ENCODE measurements at places on chromosomes 6 and 20.
A peak's percentile ranks its signal among the peaks of the same experiment; 100 is the strongest.

GRCh38 chr6:114339706-114340105 lies 3.1 kb downstream of the HS3ST5 start:
- DNase-seq = no peak

DNA sequence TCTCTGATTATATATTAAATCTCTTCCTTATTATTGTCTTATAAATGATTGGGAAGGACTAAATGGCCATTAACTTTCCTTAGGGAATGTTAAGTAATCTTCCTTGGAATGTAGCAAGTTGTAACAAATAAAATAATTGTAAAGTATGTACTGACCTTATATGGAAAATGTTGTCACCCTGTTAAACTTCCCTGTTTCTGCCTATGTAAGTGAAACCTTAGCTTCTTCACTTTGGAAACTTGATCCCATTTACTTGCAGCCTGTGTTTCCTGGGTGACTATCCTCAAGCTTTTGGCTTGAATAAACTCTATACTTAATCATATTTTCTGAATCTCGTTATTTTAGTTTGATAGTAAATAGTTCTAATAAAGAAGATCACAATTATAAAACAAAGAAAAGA lies 519.5 kb upstream of the PTCHD4 start:
- no peak for DNase-seq

GRCh38 chr6:105981002-105981887 lies 104.9 kb upstream of the PRDM1 start:
- DNase-seq = peak; percentile 21

DNA sequence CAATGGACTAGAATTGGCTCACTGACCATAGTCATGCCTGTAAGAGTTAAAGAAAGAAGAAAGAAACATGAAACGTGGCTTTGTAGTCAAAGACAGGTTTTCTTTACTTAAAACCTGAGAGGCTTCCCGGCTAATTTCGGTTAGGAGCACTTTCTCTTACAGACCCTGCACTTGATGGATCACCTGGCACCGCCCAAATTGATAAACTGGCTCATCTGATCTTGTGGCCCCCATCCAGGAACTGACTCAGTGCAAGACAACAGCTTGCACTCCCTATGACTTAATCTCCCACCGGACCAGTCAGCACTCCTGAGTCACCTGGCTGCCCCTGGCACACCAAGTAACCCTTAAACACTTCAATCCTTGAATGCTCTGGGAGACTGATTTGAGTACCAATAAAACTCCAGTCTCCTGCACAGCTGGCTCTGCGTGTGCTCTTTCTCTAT lies 12.3 kb downstream of the TMEM14B start:
- DNase-seq = no peak

DNA sequence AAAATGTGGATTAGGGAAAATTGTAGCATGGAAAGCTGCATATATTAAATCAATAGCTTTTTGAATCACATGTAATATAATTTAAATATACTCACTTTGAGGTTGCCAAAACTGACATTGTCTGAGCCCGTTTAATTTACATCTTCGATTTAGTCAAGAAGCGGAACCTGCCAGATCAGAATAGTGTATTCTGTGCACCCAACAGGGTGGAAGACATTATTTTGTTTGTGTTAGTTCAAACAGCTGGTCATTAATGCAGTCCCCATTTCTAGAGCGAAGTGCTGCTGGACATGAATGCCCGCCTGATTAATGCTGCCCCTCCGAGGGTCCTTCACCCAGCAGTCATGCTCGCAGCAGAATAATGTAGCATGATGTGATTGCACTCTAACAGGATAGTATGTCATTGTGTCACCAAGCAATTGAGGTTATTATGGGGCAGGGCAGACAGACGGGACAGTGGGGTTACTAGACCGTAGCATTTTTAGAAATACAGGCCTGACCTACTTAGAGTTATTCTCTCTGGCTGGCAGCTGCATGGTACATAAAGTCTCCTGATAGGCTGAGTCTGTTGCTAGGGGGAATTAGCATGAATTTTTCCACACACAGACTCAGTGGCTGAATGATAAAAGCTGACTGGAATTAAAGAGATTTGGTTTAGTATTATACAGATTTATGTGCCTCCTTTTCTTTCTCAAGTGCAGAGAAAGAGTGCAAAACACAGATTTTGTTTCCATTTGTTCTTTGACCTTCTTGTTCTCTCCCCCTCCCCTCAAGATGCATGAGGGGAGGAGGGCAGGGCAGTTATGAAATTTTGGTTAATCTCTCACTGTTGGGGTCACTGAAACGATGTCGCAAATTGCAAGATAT lies 147.1 kb downstream of the PRL start:
- no peak for DNase-seq

- DNase-seq = no peak
Observed at GRCh38 chr6:48213076-48213788, 102.2 kb upstream of the PTCHD4 start.

GRCh38 chr6:31874836-31875572 lies 3.8 kb downstream of the SLC44A4 start:
- DNase-seq = no peak

DNA sequence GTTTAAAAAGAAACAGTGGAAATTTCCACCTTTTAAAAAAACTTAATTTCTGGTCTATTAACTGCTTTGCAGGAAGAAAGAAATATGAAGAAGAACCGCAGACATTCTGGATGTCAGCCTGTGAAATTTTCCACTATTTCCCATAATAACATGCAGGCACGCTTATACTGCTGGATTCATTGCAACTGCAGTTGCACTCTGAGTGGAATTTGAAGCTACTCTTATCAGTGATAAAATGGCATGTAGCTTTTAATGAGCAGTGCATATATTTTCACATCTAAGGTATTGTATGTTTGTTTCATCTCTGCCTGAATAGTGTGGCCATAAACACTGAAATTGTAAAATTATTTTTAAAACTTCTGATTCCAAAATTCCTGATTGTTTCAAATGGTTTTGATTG lies 28.2 kb downstream of the NCOA3 start:
- DNase-seq = no peak

- no peak for DNase-seq
Observed at GRCh38 chr6:134339216-134339615, 21.3 kb upstream of the SGK1 start.

GRCh38 chr6:37306624-37307222 lies 47.1 kb upstream of the RNF8 start:
- no peak for DNase-seq

GRCh38 chr20:21523895-21524294 lies 10.0 kb upstream of the NKX2-2 start:
- no peak for DNase-seq

GRCh38 chr20:49859011-49859410 lies 46.4 kb downstream of the SLC9A8 start:
- no peak for DNase-seq

DNA sequence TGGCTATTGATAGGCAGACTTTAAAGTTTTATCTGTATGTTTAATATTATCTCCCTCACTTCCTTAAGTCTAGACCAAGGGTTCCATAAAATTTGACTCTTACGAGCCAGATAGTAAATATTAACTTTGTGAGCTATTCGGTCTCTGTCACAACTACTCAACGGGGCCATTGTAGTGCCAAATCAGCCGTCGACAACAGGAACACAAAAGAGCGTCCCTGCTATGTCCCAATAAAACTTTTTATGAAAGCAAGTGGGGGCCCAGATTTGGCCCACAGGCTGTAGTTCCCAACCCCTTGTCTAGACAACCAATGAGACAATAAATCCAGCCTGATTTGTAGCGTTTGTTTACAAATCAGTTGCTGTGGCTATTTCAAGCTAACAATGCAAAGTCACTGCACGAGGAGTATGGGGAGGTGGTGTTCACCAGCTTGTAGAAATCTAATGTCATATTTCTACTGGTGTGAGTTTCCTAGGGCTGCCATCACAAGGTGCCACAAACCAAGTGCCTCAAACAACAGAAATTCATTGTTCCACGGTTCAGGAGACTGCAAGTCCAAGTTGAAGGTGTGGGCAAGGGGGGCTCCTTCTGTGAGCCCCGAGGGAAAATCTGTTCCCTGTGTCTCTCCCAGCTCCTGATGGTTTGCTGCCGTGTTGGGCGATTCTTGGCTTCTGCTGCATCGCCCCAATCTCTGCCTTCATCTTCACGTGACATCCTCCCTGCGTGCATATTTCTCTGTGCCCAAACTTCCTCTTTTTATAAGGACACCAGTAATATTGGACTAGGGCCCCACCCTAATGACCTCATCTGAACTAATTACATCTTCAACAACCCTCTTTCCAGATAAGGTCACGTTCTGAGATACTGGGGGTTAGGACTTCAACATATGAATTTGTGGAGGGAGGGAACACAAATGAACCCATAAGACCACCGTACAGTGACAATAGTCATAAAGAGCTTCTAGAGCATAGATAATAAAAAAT lies 356.0 kb upstream of the JARID2 start:
- DNase-seq = no peak

GRCh38 chr20:57420571-57421252 lies 29.5 kb downstream of the RBM38 start:
- DNase-seq = no peak

- DNase-seq = no peak
Observed at GRCh38 chr6:51049288-51049982, 230.8 kb downstream of the TFAP2B start.

GRCh38 chr20:23528867-23529431 lies 38.0 kb downstream of the CST8 start:
- no peak for DNase-seq

GRCh38 chr6:93823489-93823888 lies 404.1 kb upstream of the EPHA7 start:
- no peak for DNase-seq

- DNase-seq = no peak
Observed at GRCh38 chr6:105397987-105398386, 4.9 kb downstream of the PREP start.

GRCh38 chr6:1461207-1461606 lies 71.8 kb downstream of the FOXF2 start:
- DNase-seq = no peak

DNA sequence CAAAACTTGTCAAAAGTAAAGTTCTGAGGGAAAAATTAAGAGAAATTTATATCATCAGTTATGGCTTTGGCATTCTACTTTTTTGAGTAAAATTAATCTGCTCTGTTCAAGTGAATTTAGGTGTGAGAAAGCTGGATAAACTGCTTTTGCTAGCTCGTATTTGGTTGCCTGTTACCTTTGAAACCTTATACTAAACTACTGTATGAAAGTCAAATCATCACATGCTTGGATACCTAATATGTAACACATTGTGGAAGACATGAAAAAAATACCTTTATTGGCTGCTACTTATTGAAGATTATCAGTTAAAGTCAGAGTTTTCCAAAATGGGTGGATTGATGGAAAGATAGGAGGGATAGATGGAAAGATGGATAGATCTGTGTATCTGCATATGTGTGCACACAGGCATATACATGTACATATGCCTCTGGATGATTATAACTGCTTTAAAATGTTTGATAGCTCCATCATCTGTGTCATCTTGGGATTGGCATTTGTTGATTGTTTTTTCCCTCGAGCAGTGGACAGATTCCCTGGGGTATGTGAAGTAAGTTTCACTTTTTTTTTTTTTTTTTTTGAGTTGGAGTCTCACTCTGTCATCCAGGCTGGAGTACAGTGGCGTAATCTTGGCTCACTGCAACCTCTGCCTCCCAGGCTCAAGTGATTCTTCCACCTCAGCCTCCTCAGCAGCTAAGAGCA lies 24.3 kb downstream of the SCAF8 start:
- no peak for DNase-seq

DNA sequence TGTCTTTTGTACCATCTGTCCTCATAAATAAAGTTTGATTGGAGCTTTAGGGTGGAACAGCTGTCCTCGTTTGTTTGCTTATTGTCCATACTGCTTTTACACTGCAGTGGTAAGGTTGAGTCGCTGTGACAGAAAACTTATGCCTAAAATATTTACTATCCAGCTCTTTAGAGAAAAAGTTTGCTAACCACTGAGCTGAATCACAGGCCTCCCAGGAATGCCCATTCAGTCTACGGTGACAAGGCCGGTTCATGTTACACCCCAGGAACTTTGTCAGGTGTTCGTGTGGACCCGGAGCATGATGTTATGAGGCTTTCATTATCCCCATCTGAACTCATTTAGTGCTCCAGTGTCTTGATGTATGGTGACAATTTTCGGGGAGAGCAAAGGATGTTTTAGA lies 401.1 kb downstream of the SAMD5 start:
- DNase-seq = no peak

DNA sequence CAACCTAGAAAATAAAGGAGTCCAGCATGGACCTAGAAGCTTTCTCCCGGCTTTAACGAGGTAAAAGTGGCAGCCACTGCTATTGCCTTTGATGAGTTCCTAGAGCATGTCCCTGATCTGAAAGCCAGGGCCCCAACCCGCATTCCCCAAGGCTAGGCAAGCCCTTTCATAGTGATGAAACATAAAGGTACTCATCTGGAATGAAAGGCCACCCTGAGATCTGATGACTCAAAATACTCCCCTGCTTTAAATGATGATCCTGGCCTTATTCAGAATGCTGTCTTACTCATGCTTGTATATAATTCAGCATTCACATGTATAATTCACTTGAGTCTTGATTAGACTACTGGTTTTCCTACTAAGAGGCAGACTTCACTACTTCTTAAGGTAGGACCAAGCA lies 21.3 kb downstream of the TTPAL start:
- DNase-seq = no peak

- no peak for DNase-seq
Observed at GRCh38 chr6:137011406-137011805, 33.4 kb downstream of the IL20RA start.

DNA sequence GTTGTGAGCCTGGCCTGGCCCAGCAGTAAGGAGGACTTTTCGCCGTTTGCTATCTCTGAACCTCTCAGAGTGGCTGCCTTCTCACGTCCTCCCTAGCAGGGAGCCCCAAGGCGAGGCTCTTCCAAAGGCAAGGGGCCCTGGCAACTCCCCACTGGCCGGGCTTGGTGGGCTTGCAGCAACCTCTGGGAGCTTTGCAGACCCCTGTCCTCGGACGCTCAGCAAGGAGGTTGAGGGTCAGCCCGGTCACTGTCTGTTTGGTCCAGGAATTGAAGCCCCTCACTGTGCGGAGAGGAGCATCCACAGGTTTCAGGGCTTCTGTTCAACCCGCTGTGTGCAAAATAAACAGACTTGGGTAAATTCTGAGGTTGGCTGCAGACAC lies 28.2 kb upstream of the TBXT start:
- DNase-seq = no peak

DNA sequence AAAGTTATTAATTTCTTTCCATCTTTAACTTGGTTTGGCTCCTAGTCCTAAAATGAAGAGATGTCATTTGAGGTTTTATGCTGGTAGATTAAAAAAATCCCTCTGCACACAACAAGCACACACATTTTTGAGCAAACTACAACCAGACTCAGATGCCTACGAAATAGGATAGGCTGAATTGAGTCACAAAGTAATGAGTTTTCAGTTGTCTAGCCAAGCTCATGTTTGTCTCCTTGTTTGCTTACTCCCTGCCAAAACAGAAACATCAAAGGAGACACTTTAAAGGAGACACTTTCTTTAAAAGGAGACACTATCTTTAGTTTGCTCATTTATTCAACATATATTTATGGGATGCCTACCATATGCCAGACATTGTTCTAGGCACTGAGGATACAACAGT lies 56.2 kb downstream of the TPBG start:
- no peak for DNase-seq

DNA sequence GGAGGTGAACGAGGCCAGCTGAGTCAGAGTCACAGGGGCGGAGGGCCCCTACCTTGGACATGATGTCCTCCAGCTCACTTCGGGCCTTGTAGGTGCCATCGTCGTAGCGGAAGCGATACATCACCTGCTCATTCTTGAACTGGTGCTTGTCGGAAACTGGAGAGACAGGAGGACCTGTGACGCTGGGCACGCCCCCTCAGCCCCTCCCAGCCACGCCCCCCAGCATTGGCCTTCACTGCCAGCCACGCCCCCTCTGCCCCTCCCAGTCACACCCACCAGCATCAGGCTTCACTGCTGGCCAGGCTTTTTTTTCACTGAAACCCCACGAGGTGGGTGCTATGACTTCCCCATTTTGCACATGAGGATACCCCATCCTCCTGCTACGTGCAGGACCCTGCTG lies 148.2 kb downstream of the PREX1 start:
- DNase-seq = no peak
